Lung microvascular endothelial cell (primary cell): ENCODE measurements at places on chromosomes 1 and 21. TPM values are rescaled to one million over a fixed set of nuclear protein-coding genes. Genes with fewer than 3 reads are reported as not detected.

DNA sequence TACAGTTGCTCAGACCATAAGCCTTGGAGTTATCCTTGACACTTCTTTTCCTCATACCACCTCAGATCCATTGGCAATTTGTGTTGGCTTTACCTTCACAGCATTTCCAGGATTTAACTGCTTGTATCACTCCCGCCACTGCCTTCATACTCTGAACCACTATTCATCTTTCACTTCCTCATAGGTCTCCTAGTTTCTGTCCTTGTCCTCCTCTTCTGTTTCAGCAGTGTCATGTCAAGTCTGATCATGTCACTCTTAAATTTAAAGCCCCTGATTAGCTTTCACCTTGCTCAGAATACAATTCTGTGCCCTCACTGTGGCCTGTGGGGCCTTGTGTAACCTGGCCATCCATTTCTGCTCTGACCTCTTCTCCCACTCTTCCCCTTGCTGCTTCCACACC, 34.7 kb upstream of the C1orf115 start:
- no peak for DNase-seq

- DNase-seq: no peak
Measured at GRCh38 chr1:31879981-31880608, 58.1 kb downstream of the PTP4A2 start.

- no peak for DNase-seq
Measured at GRCh38 chr1:111706921-111707320, 32.3 kb downstream of the INKA2 start.

LCE1A gene
- not detected in 2 replicates for total RNA-seq

GUCA2B gene
- not detected in 2 replicates for total RNA-seq
